ENCODE measurements at places on chromosomes 11 and 22.
A peak's percentile ranks its signal among the peaks of the same experiment; 100 is the strongest.

DNA sequence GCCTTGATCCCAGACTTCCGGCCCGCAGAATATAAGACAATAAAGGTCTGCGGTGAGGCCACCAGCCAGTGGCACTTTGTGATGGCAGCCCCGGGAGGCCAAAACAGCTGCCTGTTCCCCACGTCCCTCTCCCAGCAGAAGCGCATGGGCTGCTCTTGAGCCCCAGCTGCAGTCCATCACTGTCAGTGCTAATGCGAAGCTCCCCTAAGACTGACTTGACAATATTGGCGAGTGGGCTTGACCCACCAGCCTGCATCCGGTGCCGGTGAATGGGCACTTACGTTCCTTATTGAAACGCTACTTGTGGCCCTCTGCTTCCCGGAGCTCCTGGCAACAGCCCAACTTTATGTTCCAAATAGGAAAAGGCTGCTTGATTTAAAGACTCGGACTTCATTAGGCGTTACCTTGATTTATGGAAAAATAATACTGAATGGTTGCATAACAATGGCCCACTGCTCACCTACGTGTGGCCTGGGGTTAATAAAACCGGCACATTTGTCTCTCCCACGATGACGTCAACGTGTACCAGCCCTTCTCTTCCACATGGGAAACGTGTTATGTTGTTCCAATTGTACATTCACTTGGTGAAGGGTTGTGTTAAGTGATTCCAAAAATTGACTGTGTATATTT lies 93.4 kb upstream of the SEPTIN5 start:
- no peaks in the 10 kb centered on the region for H3K36me3 ChIP-seq
- peak; percentile 10 for DNase-seq
- no peak overlapping the region for H3K4me3 ChIP-seq
- H3K4me1 ChIP-seq, result no peaks in the 10 kb centered on the region
- H3K27me3 ChIP-seq, result peaks cover 3% of the 10 kb centered on the region

- H3K27me3 ChIP-seq, result no peaks in the 10 kb centered on the region
- H3K27ac ChIP-seq, result no peak overlapping the region
- H3K4me1 ChIP-seq, result no peaks in the 10 kb centered on the region
- no peak overlapping the region for H3K4me3 ChIP-seq
- no peaks in the 10 kb centered on the region for H3K36me3 ChIP-seq
Observed at GRCh38 chr11:104895634-104896033, 2.6 kb downstream of the CASP12 start.

GRCh38 chr22:33889748-33890147 lies 30.5 kb downstream of the LARGE1 start:
- H3K27me3 ChIP-seq, result no peaks in the 10 kb centered on the region
- H3K4me1 ChIP-seq, result no peaks in the 10 kb centered on the region
- DNase-seq, result no peak
- no peak overlapping the region for H3K27ac ChIP-seq

DNA sequence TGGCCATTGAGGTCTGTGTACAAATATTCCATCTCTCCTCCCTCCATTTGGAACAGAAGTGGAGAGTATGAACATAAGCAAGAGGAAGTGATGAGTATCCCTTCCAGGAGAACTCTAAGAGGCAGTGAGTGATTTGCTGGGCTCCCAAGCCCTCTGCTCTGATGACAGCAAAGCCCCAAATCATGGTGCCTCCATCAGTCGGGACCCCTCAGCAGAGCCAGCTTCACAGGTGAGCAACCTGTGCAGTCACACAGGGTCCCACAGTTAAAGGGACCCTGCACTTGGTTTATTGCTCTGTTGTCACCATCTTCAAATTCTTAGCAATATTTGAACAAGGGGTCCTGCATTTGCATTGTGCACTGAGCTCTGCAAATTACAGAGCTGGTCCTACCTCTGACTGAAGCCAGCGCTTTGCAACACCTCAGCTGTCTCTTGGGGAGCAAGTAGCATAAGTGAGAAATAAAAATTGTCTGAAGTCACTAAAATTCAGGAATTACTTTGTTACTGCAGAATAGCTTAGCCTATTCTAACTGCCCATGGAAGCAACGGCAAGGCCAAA lies 466.4 kb downstream of the MN1 start:
- peaks cover 10% of the 10 kb centered on the region for H3K27me3 ChIP-seq
- peaks cover 5% of the 10 kb centered on the region for H3K4me1 ChIP-seq
- H3K36me3 ChIP-seq, result no peaks in the 10 kb centered on the region
- no peak for DNase-seq

DNA sequence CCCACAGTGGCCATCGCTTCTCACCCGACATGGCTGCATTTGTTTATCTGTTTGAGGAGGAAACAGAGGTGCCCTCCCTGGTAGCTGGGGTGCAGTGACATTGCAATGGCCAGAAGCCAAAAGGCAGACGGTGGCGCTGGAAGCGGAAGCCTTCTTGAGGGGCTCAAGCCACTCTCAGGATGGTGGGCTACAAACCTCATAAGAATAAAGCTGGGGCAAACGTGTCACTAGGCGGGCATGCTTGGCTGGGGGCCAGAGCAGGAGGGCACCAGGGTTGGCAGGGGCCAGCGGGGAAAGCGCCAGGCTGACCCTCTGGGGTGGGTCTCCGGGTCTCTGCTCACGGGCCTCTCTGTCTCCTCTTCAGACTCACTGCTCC lies 12.6 kb downstream of the TNNT3 start:
- H3K4me3 ChIP-seq, result no peak overlapping the region
- no peak overlapping the region for H3K27ac ChIP-seq
- peaks cover 4% of the 10 kb centered on the region for H3K4me1 ChIP-seq
- H3K27me3 ChIP-seq, result no peaks in the 10 kb centered on the region
- H3K36me3 ChIP-seq, result no peaks in the 10 kb centered on the region

DNA sequence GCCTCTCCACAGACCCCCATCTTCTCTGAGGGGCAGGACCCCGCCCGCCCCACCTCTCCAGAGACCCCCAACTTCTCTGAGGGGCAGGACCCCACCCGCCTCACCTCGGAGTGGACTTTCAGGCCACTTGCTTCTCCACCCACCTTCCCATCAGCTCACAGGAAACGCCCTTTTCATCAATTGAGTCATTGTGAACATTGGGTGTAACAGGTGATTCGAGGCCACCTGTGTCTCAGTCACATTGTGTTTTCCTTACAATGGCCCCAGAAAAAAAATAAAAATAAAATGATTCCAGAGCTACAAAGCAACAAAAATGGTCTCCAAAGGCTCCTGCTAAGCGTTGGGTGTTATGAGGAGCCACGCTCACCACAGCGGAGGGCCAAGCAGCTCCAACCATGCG lies 36.0 kb downstream of the BRD1 start:
- no peak overlapping the region for H3K27ac ChIP-seq
- H3K4me1 ChIP-seq, result no peaks in the 10 kb centered on the region
- H3K4me3 ChIP-seq, result no peak overlapping the region
- no peak for DNase-seq
- H3K36me3 ChIP-seq, result peaks cover 90% of the 10 kb centered on the region
- no peaks in the 10 kb centered on the region for H3K27me3 ChIP-seq

DNA sequence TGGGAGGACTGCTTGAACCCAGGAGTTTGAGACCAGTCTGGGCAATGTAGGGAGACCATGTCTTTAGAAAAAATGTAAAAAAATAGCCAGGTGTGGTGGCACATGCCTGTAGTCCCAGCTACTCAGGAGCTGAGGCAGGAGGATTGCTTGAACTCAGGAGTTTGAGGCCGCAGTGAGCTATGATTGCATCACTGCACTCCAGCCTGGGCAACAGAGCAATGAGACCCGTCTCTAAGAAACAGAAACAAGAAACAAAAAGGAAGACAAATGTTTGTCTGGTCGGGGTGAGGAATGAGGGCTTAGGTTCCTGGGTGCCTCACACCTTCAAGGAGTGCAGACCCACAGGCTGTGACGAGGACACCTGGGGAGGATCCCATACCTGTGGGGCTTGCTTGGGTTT lies 191.9 kb downstream of the CEP164 start:
- DNase-seq, result peak; percentile 76
- no peaks in the 10 kb centered on the region for H3K36me3 ChIP-seq
- no peak overlapping the region for H3K4me3 ChIP-seq
- peak overlapping the region; percentile 83 for H3K27ac ChIP-seq
- peaks cover 58% of the 10 kb centered on the region for H3K4me1 ChIP-seq

DNA sequence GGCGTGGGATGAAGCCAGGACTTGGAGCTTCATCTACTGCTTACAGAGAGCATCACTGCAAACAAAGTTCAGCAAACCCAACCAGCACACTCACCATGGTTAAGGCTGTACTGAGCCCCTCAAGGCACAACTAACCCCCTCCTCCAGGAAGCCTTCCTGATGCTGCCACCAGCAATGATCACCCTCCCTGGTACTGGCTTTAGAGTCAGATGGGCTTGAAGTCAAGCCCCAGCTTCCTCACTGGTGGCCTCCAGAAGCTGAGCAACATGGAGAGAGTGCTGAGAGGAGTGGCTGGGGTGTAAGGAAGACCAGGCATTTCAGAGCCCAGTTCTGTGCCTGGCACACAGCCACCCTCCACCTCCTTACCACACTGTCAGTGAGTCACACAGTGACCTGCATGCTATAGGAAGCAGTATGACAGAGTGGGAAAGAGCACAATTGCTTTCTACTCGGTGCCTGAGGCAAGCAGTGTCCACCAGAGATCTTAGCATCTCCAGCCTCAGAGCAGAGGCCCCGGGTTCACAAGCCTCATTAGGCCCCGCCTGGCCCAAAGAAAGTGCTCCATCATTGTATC lies 24.7 kb upstream of the BAIAP2L2 start:
- H3K27ac ChIP-seq, result no peak overlapping the region
- no peaks in the 10 kb centered on the region for H3K27me3 ChIP-seq
- H3K4me1 ChIP-seq, result no peaks in the 10 kb centered on the region
- no peak for DNase-seq
- H3K36me3 ChIP-seq, result peaks cover 33% of the 10 kb centered on the region
- H3K4me3 ChIP-seq, result no peak overlapping the region

DNA sequence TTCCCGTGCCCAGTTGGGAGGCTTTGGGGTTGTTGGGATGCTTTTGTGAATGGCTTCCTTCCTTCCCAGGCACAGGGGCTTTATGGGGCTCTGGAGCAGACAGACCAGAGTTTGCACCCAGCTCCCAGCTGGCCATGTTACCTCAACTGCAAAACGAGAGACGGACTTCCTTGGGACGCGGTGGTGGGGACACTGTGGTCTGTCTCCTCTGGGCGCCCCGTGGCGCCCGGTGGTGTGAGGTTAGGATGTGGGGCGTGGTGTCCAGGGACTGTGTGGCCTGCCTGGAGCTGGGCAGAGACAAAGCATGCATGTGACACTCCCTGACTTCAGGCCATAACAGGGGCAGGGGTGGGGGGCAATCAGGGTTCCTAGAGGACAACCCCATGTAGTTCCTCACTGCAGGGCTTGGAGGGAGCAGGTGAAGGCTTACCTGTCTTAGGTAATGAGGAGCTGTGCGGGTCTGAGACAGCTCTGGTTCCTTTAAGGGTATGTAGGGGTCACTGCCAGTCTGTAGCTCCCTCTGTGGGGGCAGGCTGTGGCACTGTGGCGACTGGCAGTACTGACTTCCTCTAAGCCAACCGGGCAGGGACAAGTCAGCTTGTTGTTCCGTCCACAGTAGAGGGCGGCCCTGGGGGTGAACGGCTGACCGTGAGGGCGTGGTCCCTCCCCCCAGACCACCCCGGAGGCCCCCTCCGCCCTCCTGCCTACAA lies 14.4 kb downstream of the KCNQ1 start:
- H3K27me3 ChIP-seq, result no peaks in the 10 kb centered on the region
- peaks cover 44% of the 10 kb centered on the region for H3K4me1 ChIP-seq
- DNase-seq, result no peak
- no peak overlapping the region for H3K27ac ChIP-seq

Measured in large intestine (tissue), 12 donors.